ENCODE measurements at places on chromosomes 12 and 14.

DNA sequence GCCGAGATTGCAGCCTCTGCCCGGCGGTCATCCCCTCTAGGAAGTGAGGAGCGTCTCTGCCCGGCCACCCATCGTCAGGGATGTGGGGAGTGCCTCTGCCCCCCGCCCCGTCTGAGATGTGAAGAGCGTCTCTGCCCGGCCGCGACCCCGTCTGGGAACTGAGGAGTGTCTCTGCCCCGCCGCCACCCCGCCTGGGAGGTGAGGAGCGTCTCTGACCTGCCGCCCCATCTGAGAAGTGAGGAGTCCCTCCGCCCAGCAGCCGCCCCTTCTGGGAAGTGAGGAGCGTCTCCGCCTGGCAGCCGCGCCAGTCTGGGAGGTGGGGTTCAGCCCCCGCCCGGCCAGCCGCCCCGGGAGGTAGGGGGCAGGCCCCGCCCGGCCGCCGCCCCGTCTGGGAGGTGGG lies 544.0 kb downstream of the CCER1 start:
- DNase-seq = no peak

DNA sequence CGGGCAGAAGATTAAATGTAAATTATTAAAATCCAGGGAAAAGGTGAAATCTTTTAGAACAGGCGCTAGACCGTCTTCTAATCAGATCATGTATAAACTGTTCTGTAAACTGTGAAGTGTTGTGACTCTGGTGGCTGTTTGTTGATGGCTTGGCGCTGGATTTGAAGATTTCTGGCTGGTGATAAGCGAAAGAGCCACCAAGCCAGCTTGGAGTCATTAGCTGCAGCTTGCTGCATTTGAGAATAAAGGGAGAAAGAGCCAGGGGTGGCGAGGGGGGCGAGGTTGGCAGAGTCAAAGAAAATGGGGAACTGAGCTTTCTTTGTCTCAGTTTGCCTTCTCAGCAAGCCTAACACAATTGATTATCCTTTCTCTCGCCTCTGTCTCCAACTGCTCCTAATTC lies 8.0 kb downstream of the SYNDIG1L start:
- no peak for DNase-seq

- no peak for DNase-seq
These were observed 202.7 kb downstream of the FBXL14 start for GRCh38 chr12:1391722-1392121.

- peak; percentile 30 for DNase-seq
These were observed 526 bp downstream of the MLXIP start for GRCh38 chr12:122079033-122079531.

- no peak for DNase-seq
These were observed 267.7 kb downstream of the KCNH5 start for GRCh38 chr14:62777510-62777909.

DNA sequence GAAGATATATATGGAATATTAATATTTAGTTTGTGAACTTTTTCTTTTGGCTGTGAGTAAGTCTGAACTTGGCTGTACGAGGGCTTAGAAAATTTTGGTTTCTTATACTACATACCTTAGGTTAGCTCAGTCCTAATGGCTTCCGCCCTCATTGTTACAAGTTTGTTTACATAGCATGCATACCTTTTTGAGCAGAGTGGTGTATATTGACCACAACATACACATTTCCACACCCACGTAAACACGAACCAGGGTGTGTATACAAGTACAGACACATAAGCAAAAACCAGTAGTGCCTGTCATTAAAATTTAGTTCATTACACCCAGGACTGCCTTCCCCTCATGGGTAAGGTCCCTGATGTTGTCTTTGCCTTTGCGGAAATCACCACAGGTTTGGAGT lies 230.2 kb upstream of the RGS6 start:
- no peak for DNase-seq

- no peak for DNase-seq
These were observed 84.4 kb downstream of the SLC24A4 start for GRCh38 chr14:92407410-92407809.

- DNase-seq = peak; percentile 97
These were observed 17.0 kb downstream of the ANO6 start for GRCh38 chr12:45232756-45233372.

- DNase-seq = peak; percentile 77
These were observed 18.1 kb downstream of the SSH1 start for GRCh38 chr12:108839018-108839889.

DNA sequence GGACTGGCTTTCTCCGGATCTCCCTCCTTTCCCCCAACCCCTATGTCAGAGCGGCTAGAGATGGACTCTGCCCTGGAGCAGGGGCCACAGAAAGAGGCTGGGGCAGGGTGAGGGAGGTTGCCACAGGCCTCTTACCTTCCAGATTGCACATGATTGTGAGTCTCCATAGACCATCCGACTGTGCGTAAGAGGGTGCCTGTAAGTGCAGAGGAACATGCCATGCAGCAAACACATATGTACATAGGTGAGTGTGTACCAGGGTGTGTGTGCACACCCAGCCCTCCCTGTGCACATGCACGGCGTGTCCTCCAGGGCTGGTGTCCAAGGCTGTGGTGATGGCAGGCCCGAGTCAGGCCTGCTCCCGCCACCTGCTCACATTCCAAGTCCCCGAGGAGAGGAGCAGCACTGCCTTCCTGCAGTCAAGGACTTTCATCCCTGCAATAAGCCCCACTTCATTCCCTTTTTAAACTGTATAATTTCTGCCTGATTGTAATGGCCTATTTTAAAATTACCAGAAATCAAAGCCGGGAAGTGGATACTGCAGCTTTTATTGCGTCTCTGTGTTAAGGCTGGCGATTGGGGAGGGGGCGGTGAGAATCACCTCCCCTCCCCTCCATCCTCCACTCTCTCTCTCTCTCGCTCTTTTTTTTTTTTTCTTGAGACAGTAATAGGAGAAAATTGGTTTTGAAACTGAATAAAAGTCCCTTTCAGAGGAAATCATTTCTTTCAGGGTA lies 28.5 kb downstream of the FAM222A start:
- no peak for DNase-seq

DNA sequence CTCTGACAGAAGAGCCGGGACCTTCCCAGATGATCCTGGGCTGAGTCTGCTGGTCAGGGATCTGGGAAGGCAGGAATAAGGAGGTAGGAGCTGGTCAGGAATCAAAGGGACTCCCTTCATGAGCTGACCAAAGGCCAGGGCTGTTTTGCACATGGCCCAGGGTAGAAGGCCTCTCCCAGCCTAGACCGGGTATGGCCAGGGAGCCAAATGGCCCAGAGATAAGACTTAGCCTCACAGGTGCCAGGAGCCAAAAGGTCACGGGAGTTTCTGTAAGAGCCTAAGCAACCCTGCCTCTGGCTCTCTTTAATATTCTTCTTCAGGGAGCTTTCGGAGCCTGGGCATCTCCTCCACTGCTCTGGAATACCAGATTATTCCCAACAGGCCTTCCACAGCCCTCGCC lies 191.3 kb upstream of the PWP1 start:
- no peak for DNase-seq

GRCh38 chr14:56490379-56490778 lies 89.2 kb upstream of the TMEM260 start:
- DNase-seq = peak; percentile 37

DNA sequence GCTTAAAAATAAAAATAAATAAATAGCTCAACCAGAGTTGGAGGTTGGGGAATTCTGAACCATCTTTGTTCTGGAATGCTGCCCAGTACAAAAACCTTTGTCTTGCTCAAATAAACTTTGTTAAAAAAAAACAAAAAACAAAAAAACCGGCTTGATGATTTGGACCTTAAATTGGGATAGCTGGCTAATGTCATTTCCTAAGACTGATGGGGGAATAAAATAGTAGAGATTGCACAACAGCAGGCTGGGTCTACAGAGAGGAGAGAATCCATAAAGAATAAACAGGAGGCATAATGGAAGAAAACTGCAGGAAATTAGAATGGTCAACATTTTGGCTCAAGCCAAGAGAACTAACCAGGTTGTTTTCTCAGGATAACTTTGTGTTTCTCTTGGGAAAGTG lies 370.9 kb downstream of the AEBP2 start:
- no peak for DNase-seq

DNA sequence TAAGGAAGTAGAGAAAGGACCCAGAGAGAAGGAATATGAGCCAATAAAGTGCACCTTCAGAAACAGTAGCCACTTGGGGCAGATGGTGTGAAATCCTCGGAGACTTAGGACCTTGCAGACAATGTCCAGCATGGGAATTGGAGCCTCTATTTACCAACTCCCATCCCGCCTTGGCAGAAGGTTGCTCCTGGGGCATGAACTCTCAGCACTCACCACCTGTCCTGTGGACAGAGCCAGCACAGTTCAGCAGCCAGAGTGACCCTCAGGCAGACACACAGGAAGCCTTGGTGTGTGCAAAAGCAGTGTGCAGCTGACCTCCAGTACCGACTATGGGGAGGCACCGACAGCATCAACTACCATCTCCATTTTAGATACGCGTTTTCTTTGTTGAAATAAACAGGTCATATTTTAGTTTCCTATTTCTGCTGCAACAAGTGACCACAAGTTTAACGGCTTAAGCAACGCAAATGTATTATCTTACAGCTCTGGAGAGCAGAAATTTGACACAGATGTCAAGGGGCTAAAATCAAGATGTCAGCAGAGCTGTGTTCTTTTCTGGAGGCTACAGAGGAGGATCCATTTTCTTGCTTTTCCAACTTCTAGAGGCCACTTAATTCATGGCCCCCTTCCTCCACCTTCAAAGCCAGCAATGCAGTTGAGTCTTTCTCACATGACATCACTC lies 428.1 kb downstream of the MED13L start:
- no peak for DNase-seq

GRCh38 chr12:49200919-49201594 lies 12.2 kb upstream of the TUBA1A start:
- peak; percentile 73 for DNase-seq

- DNase-seq = no peak
These were observed 276.2 kb downstream of the SSPN start for GRCh38 chr12:26471560-26471959.

GRCh38 chr12:24895612-24896011 lies 53.3 kb downstream of the BCAT1 start:
- peak; percentile 21 for DNase-seq
